ENCODE measurements at places on chromosomes 11 and 22.

DNA sequence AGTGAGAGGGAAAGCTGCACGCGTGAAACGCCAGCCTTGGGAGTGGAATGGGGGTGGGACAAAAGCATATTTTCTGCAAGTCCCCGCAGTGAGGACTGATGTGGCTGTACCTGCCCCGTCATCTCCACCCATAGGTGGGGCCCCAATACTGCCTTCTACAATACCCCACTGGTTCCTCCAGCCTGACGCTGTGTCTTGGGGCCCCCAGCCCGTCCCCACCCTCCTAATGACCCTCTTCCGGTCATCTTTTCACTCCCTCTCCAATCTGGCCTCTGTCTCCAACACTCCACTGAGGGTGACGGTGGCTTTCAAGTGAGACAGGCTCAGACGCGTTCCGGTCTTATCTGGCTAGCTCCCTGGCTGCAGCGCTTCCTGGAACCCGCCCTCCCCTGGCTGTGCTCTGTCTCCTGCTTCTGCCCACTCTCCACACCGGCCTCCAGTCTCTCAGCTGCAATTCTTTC, 104.2 kb downstream of the MICAL3 start:
- DNase-seq: no peak

GRCh38 chr11:4087551-4087950, 7.0 kb upstream of the RRM1 start:
- DNase-seq: no peak

- DNase-seq: no peak
Measured at GRCh38 chr22:48207919-48208535, 1445.6 kb downstream of the TBC1D22A start.

DNA sequence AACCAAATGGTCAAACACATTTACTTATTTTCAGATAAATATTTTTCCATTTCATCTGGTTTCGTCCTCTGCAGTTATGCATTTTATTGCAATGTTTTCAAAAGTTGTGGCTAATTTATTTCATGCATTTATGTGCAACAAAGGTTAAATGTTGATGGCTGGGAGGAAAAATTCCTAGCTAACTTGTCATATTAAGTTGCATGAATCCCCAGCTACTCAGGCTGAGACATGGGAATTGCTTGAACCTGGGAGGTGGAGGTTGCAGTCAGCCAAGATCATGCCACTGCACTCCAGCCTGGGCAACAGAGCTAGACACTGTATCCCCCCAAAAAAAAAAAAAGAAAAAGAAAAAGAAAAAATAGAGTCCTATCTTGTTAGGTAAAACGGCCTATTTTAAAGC, 1862.4 kb upstream of the RAG2 start:
- no peak for DNase-seq

GRCh38 chr11:117199916-117200812, 994 bp downstream of the TAGLN start:
- no peak for DNase-seq

DNA sequence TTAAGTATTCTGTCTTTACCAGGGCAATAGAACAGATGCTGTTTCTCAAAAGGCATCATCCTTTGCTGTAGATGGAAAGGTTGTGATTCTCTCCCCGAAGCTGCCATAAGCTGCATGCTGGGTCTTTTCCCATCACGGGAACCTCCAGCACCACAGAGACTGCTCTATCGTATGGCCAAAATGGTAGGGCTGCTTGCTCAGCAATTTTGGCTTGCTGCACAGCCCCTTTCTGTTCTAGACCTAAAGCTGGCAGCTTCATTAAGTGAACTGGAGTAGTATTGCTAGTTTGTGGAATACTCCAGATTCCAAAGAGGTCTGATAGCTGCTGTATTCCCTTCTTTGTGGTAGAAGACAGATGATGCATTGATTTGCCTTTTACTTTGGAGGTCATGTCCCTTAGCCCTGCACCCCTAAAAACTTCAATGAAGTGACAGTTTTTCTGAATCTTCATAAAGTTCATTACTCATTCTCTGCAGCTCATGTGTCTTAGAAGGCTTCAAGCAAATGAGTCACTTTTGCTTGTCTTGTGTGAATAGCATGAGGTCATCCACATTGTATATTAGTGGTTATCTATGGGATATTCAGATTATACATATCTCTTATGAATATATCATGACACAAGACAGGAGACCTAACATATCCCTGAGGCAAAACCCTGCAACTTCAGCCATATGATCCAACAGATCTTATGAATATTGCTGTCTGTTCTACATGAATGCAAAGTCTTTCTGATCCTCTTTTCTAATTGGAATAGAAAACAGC, 245.3 kb downstream of the FAM76B start:
- no peak for DNase-seq

DNA sequence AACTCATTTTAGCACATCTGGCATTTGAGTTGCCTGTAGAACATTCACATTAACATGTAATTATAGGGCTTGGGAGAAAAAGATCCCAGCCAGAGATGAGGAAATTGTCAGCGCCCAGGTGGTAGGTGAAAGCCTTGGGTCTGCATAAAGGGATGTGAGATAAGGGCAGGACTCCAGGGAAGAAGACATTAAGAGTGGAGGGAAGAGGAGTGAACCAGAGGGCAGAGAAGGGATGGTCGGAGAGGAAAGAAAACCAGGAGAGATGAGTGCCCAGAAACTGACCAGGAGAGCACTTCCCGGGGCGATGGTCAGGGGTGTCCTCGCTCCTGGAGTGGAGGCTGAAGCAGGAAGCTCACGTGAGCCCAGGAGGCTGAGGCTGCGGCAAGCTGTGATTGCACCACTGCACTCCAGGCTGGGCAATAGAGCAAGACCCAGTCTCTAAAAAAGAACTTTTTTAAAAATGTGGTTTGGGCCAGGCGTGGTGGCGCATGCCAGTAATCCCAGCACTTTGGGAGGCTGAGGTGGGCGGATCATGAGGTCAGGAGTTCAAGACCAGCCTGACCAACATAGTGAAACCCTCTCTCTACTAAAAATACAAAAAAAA, 20.3 kb upstream of the DGKZ start:
- DNase-seq: no peak

DNA sequence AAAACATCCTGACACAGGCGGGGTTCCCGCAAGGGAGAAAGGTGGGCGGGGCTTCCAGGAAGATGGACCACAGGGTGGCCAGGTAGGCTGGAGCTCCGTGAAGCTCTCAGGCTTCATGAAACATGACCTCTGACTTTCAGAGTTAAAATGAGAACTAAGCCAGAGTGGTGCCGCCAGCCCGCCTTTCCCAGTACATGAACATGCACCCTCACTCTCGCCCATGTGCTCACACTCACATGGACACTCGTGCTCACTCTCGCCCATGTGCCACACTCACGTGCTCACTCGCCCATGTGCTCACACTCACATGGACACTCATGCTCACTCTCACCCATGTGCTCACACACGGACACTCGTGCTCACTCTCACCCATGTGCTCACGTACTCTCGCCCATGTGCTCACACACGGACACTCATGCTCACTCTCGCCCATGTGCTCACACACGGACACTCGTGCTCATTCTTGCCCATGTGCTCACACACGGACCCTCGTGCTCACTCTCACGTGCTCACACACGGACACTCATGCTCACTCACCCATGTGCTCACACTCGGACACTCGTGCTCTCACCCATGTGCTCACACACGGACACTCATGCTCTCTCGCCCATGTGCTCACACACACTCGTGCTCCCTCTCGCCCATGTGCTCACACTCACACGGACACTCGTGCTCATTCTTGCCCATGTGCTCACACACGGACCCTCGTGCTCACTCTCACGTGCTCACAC, 10.0 kb downstream of the RNH1 start:
- no peak for DNase-seq

DNA sequence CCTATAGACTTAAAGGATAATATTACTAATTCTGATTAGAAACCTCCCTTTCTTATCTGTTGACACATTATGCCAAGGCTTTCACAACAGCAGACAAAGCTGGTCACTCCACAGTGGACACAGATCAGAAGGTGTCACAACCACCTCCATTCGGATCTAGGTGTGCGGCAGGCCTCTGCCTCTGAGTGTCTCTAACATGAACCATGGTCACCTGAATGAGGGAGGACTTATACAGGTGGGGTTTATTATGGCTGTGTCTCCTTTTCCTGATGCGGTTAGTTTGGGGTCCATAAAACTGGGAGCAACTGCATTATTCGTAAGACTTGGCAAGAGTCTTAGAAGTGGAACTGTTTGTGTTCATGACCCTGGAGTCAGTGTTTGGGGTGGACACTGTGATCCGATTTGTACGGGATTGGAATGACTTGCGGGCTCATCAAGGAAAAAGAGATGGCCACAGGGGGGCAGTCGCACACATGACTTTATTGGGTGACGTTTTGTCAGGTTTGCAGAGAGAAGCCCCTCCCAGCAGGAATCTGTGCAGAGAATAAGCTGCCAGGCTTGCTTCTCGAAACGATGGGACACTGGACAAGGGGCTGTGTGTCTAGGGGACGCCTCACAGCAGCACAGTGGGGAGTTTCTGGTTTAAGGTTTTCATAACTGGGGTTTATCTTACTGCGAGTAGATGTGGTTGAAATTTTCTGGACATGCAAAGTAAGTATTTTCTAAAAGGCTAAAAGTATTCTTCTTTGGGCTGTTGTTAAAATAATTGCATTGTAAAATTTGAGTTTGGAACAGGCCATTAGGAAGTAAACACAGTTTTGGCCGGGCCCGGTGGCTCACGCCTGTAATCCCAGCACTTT, 90.6 kb downstream of the GAB4 start:
- DNase-seq: peak; percentile 68

GRCh38 chr11:111918390-111919256, at the start of gene C11orf52:
Gene C11orf52, plus strand, starts transcription at chr11:111918913. Its CDS starts 60 bp downstream, at chr11:111918973.
- no peak for DNase-seq

GRCh38 chr22:32569956-32570355, 95.3 kb downstream of the FBXO7 start:
- no peak for DNase-seq

GRCh38 chr11:113397212-113397611, 9.6 kb downstream of the ANKK1 start:
- DNase-seq: no peak

DNA sequence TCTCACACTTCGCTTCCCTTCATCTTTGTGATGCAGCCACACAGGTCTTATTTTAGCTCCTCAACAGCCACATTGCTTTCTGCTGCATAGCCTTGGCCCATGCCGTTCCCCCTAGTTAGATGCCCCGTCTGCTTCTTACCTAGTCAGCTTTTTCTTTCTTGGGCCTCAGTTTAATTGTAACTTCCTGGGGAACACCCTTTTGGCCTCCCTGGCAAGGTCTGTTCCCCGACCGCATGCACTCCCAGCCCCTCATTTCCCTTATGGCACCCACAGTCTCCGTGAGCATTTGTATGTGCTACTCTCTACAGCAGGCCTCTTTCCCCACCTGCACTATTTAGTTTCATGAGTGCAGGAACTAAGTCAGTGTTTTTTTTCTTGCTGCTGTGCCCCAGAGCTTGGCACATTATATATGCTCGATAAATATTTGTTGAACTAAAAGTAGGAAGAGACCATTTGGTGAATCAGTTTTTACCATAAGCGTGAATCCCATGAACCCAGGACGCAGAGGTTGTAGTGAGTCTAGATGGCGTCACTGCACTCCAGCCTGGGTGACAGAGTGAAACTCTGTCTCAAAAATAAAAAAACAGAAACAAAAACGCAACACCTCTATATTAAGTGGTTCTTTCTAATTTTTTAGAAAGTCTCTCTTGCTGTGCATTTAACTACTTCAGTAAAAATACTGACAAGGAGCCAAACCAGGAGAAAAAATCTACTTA, 38.5 kb downstream of the TNRC6B start:
- no peak for DNase-seq

DNA sequence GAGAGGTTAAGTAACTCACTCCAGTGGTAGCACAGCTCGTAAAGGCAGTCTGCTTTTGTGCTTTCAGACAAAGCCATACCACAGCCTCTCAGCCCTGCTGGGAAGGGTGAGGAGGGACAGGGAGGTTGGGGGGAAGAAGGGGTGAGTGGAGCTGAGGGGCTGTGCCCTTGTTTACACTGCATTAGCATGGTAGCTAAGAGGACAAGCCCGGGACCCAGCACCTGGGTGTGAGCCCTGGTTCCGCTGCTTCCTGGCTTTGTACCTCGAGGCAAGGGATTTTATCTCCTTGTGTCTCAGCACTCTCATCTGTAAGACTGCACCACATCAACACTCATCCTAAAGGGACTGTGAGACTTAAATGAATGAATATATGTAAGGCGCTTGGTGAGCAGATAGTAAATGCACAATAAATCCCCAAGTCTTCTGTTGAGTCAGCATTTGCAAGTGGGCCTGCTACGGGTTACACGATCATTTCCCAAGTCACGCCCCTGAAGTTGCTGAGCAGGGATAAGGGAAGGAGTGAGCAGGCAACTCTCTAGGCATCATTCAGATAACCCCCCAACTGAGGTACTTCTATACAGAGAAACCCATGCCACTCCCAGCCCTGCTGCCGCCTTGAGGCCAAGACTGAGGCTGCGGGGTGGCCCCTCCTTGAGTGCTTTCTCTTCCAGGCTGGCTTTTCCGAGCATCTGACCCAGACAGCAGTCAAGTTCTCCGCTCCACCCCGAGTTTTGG, 7.5 kb downstream of the RASD2 start:
- DNase-seq: no peak

- no peak for DNase-seq
Measured at GRCh38 chr11:17588166-17588565, 41.1 kb downstream of the OTOG start.

GRCh38 chr11:83976086-83976485, 689.9 kb upstream of the CCDC90B start:
- no peak for DNase-seq

DNA sequence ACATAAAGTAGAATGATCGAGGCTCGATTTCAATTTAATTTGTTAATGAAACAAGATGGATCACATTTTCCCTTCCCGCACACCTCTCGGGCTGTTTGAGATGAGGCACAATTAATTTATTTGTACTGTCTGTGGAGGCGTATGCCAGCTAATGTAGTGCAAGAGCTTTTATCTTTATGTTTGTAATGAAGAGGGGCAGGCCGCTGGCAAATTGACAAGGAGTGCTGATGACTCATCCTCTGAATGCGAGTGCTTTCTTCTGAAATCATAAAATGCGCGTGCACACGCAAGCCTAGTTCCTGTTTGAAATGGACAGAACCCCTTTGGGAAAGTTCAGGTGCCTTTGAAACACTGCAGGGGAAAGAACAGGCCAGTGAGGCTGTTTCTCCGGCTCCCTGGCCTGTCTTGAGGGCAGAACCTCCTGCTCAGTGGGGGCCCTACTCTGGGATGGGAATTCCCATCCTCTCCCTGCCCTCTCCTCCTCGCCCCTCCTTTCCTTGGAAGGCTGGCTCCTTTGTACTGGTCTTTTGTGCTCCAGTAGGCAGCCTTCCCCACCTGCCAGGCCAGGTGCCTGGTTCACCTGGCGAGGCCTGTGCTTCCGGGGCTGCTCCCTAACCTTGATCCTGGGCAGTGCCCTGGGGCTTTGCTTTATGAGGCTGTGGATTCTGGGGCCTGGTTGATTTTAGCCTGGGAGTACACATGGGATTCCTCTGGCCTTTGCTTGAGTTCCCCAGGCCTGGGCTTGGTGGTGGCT, 50.3 kb downstream of the TEAD1 start:
- DNase-seq: no peak

GRCh38 chr11:119615882-119616196, 113.2 kb downstream of the NECTIN1 start:
- DNase-seq: no peak

Data from stimulated activated CD4-positive, alpha-beta T cell treated with anti-CD3 and anti-CD28 coated beads, Interleukin-12 subunit alpha, Interleukin-12 subunit beta, amount 100 ng/mL, for 24 hours (primary cell).